ENCODE measurements at places on chromosomes 2 and 18.

DNA sequence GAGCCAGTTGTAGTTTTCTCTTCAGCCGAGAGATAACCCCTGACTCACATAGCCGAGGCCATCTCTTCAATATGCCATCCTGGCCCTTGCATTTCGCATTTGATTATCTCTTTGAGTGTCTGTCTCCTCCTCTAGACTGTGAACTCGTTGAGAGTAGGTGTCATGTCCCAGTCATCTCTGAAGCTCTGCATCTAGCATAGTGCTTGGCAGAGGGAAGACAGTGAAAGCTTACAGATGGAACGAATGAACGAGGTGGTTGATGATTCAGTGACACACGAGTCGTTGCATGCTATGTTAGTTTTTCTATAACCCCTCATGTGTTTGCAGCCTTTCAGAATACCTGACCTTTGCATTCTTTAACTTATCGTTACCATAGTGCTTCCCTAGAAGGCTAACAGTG is 59.9 kb upstream of the CYRIA start:
- DNase-seq, result no peak

DNA sequence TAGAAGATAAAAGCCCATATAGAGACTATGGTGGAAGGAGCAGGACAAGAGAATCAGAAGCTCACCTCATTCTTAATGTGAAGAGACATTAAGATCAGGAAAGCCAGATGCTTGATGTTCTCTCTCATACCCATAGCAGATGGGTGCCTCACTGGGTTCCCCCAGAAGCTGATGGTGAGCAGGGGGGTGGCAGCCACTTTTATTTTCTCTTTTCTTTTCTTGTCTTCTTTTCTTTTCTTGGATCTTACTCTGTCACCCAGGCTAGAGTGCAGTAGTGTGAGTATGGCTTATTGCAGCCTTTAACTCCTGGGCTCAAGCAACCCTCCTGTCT is 14.8 kb upstream of the CXCR4 start:
- no peak for DNase-seq

DNA sequence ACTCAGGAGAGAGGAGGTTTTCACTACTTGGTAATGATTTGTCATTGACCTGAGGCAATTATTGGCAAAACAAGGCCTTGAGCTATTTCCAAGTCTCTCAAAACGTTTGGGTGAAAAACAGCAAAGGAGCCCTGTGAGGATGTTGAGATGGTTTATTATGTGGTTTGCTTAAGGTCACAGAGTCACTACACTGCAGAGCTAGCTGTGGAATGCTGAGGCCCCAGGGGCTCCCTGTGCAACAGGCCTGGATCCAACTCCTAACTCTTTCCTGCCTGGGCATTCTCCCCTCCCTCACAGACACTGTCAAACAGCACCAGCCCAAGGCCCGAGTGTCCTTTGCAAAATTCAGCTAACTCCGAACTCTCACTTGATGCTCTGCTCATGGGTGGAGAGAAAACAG is 754.6 kb upstream of the SOX11 start:
- no peak for DNase-seq

GRCh38 chr2:97982621-97983020 is 13.1 kb downstream of the TMEM131 start:
- no peak for DNase-seq

- no peak for DNase-seq
These were observed 12.0 kb downstream of the RUFY4 start for GRCh38 chr2:218081063-218081462.

DNA sequence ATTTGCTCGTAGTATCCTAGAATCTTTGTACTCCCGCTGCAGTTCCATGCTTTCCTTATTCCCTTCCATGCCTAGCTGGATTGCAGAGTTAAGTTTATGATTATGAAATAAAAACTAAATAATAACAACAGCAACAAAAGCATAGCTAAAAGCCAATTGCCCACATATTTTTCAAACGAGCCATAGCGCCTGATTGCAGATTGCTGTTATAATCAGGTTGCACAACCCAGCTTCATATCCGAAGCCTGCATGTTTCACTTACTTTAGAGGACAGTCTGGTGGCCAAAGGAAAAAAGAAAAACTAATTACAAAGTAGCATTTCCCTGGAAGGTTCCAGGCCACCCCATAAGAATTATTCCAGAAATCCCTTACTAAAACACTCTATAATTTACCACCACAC is 31.9 kb upstream of the PNO1 start:
- DNase-seq, result no peak

DNA sequence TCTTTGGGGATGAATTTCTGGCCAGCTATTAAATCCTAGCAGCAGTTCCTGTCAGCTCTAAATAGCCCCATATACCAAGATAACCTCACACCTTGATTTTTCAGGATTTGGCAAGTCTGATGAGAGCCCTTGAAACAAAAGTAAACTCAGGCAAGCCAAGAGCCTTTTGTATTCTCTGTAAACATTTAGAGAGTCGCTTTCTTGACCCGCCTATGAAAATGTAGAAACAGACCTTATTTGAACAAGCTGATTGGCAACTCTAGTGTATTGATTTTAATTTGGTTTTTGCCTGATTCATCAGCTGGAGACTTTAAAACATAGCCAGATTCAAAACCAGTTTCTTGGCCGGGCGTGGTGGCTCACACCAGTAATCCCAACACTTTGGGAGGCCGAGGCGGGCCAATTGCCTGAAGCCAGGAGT is 43.4 kb downstream of the CABLES1 start:
- no peak for DNase-seq

- no peak for DNase-seq
These were observed 15.3 kb downstream of the FAM168B start for GRCh38 chr2:131077966-131078365.

DNA sequence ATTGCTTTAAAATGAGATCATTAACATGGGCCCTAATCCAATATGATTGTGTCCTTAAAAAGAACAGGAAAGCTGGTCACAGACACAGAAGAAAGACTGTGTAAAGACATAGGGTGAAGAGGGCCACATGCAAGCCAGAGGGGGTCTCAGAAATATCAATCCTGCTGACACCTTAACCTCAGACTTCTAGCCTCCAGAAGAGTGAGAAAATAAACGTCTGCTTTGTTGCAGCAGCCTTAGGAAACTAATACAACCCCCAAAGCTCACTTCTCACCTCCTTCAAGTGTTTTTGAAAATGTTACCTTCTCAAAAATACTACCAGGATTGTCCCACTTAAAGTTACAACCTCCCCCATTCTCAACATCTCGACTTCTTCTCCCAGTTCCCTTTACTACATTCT is 39.8 kb upstream of the SESTD1 start:
- DNase-seq, result no peak

- peak; percentile 94 for DNase-seq
These were observed 151.3 kb downstream of the ZFP36L2 start for GRCh38 chr2:43075054-43075593.

DNA sequence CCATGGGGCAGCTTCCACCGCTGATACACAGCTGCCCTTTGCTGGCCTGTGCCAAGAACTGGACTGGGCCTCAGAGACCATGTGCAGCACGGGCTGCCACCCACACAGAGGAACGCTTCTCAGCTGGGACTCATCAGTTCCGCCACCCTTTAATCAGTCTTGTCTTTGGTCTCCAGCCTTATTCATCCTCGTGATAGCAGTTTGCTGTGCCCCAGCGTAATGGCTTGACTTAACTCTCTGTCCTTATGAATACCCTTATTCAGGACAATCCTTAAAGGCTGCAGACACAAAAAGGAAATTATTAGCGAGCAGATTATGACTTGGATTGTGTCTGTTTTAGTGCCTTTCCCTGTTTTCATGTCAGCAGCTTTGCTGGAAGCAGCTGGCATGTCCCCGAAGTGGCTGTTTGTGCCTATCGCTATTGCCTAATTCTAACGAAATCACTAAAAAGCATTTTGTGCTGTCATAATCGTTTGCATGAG is 108.9 kb upstream of the DAPL1 start:
- DNase-seq, result no peak

DNA sequence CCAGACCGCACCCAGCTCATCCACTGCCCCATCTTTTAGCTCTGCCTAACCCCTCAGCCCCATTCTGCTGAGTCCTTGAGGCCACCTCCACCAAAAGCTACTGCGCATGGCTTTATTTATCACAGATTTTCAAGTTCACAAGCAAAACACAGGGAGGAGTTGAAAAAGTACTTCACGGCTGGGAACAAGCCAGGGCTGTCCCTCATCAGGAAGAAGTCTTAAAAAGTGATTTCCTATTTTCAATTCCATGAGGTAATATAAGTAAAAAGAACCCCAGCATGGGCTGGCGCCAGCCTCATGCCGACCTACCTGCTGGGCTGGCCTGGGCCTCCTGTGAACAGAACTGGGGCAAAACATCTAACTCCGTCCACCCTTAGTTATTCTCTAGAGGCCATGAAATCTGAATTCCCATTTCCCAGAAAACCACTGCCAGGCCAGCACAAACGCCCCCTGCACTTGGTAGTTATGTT is 69.0 kb downstream of the POLR1A start:
- no peak for DNase-seq

DNA sequence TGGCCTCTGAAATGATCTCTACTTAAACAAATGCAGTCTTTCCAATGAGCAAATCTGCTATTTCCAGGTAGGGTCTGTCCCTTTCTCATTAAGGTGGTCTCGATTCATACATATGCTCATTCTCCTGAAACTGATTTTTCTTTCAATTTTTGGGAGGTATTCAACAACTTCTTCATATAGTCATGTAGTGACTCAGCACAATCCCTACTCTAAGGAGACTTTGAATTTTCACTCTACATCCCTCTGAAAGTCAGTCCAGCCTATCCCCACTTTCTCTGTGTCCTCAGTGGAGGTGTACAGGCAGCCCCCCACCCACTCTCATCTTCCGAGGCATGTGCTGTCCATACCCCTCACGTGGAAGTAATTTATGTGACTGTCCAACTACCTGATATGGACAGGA is 99.9 kb upstream of the ACAA2 start:
- no peak for DNase-seq

GRCh38 chr2:11270891-11271290 is 73.5 kb downstream of the ROCK2 start:
- DNase-seq, result peak; percentile 51

- no peak for DNase-seq
These were observed 126.2 kb downstream of the RAPGEF4 start for GRCh38 chr2:172861656-172862476.

DNA sequence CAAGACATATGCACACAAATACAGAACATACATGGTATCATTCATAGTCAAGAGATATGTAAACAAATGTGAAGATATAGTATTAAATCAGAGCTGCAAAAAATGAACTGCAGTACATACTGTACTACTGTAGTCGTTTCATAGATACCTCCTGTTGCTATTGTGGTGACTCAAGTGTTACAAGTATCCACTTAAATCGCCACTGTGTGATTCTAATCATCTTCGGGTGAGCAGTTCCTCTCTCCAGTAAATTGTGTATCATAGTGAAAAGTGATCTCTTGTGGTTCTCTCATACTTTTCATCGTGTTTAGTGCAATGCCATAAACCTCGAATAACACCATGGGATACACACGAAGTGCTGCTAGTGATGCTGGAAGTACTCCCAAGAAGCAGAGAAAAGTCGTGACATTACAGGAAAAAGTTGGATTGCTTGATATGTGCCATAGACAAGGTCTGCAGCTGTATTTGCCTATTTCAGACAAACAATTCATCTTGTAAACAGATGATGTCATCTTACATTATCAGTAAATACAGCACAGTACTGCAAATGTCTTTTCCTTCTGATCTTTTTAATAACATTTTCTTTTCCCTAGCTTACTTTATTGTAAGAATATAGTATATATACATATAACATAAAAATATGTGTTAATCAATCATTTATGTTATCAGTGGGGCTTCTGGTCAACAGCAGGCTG is 222.2 kb downstream of the BCL11A start:
- DNase-seq, result no peak

DNA sequence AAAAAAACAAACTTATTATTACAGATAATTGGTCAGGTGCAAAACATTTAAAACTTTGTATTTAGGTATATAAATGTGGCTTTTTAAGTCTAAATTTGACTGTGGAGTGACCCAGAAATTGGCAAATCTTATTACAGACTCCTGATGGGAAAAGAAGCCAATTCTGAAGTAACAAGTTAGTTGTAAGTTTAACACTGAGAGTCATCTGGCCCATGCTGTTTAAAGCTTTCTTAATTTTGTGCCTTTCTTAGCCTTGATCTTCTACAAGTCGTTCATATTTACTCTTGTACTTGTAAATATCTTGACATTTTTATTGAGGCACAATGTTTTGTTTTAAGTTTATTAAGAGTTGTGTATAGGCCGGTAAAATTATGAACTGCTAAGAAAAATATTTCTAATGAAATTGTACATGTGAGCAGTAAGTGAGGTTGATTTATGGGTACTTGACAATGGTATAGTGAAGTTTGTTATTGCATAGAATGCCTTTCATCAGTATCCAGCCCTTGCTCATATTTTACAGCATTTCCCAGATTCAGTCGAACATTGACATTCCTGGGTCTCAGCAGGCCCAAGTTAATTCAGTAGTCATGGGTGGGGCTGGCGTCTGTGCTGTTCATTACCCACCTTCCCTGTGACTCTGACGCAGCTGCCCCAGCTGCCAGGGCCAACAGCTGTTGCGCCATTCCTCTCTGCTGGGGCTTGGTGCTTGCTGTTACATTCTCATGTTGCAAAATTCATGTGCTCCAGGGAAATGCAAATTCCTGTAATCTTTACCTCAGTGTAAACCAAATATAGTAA is 121.4 kb downstream of the ZNF236 start:
- DNase-seq, result peak; percentile 43

GRCh38 chr18:63508596-63508995 is 31.8 kb downstream of the SERPINB5 start:
- DNase-seq, result no peak

- no peak for DNase-seq
These were observed 56.9 kb downstream of the WDSUB1 start for GRCh38 chr2:159229476-159230144.

GRCh38 chr2:177753682-177754491 is 318.7 kb downstream of the PDE11A start:
- DNase-seq, result peak; percentile 71

DNA sequence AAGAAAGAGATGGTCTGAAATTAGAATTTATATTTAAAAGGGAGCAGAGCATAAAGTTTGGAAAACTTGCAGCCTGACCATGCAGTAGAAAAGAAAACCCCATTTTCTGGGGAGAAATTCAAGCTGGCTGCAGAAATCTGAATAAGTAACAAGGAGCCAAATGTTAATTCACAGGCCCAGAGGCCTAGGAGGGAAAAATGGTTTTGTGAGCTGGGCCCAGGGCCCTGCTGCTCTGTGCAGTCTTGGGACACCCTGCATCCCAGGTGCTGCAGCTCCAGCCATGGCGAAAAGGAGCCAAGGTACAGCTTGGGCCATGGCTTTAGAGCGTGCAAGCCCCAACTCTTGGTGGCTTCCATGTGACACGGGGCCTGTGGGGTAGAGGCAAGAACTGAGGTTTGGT is 41.3 kb downstream of the CFAP36 start:
- no peak for DNase-seq

GRCh38 chr2:172826522-172826921 is 90.9 kb downstream of the RAPGEF4 start:
- no peak for DNase-seq
